Muscle of leg (tissue), 16 donors: ENCODE measurements at places on chromosomes 7 and 10.

GRCh38 chr10:110058212-110058611 lies 50.4 kb downstream of the ADD3 start:
- DNase-seq = no peak

DNA sequence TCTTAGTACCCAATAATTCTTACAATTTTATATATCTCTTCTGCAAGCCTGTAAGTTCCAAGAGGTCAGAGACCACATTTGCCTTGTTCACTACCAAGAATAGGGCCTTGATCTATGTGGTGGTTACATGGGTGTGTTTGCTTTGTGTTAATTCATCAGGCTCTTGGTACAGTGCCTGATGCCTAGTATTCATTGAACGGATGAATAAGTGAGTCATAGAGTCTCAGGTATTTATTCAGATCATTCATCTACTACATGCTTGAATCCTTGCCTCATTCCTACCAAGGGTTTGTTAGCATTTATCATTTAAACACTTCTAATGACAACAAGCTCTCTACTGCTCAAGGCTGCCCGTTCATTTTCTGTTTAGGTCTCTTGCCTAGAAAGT lies 11.3 kb upstream of the SGPL1 start:
- no peak for DNase-seq

DNA sequence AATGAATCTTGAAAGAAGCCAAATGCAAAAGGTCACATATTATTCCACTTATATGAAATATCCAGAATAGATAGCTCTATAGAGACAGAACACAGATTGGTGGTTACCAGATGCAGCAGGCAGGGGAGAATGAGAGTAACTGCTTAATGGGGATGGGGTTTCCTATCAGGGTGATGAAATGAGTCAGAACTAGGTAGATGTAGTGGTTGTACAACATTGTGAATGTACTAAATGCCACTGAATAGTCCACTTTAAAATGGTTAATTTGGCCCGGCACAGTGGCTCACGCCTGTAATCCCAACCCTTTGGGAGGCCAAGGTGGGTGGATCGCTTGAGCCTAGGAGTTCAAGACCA lies 9.4 kb upstream of the SLC25A28 start:
- no peak for DNase-seq

DNA sequence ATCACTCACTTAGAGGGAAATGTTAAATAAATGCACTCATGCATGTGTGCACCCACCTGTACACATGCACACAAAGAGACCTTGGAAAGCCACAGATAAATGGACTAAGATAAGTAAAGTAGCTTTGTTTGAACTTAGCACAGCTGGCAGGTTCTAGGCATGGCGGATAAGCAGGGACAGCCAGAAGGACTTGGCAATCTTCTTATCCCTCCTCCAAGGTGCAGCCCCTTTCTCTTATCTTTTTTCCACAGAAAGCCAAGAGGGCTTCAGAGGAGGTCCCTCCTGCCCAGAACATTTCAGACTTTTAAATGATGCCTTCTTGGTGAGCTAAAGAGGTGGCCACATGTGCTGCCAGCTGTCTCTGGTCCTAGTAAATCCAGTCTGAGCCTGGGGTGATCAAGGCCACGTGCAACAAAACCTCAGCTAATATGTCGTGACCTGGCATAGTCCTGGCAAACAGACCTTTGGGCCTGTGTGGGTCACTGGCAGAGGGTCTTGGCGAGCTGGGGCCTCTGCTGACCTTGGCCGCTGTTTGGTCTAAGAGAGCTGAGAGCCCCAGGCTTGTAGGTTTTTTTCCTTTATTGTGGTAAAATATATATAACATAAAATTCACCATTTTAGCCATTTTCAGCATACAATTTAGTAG lies 43.2 kb upstream of the SLC35B4 start:
- DNase-seq = no peak

DNA sequence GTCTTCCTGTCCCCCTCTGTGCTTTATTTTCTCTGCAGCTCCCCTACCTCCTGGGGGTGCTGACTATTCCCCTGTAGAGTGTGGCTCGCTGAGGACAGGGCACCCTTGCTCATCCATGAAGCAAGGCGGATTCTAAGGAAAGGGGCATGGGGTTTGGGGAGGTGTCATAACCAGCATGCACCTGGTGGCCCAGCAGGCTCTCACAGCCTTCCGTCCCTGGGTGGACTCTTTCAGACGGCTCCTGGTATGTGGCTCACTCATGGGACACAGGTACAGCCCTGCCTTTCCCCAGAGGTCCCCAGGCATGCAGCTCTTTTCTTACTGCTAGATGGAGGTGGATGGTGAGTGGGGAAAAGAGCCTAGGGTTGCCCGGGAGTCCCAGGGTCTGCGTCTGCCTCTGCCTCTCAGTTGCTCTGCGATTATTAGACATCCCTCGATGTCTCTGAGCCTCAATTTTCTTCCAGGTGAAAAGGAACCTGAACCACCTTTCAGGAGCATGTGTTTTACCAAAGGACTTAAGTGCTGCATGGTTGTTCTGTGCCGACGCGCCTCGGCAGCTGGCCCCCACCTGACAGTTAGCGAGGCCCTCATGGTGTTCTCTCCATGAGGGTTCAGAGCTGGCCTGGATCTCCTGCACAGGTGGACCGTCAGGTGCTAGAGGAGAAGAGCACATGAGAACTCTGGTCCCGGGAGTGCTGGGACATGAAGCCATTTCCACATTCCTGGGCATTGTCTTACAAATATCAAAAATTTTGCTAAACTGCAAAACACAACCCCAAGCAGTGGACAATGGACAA lies 172.5 kb upstream of the SHH start:
- no peak for DNase-seq

DNA sequence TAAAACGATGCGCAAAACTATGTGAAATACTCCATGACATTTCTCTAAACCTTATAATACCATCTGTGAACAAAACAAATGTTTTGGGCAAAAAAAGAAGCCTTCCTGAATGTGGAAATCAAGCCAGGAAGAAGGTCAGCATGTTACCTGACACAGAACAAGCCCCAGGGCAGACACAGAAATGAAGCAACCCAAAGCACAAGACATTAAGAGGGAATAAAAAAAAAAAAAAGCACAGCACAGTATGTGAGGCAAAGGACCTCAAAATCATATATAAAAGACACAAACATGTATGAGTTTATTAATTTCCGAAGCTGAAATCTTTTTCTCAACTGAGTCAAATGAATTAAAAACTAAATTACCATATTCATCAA lies 161.8 kb downstream of the SKIDA1 start:
- no peak for DNase-seq

- DNase-seq = no peak
Observed at GRCh38 chr7:107080099-107080505, 35.6 kb downstream of the PRKAR2B start.

GRCh38 chr10:116385994-116386809 lies 41.4 kb upstream of the PNLIPRP3 start:
- DNase-seq = peak; percentile 67
